ENCODE measurements at places on chromosomes 3 and 15. TPM values are rescaled to one million over a fixed set of nuclear protein-coding genes. Genes with fewer than 3 reads are reported as not detected.

OR5K4 gene
- total RNA-seq = not detected

CIP2A gene
- 1.6 TPM for total RNA-seq

CPLX3 gene
- total RNA-seq = 1.2 TPM

TMEM212 gene
- total RNA-seq = not detected

TM6SF1 gene
- 4.7 TPM for total RNA-seq

VPS33B gene
- 4.8 TPM for total RNA-seq

CLSTN2 gene
- total RNA-seq = 7.0 TPM

ATP13A5 gene
- not detected for total RNA-seq

CDV3 gene
- 134 TPM for total RNA-seq

SKIC8 gene
- 24.6 TPM for total RNA-seq

MRAS gene
- 349 TPM for total RNA-seq

SLC9A9 gene
- 4.9 TPM for total RNA-seq

INSYN1 gene
- total RNA-seq = 121 TPM

DNA sequence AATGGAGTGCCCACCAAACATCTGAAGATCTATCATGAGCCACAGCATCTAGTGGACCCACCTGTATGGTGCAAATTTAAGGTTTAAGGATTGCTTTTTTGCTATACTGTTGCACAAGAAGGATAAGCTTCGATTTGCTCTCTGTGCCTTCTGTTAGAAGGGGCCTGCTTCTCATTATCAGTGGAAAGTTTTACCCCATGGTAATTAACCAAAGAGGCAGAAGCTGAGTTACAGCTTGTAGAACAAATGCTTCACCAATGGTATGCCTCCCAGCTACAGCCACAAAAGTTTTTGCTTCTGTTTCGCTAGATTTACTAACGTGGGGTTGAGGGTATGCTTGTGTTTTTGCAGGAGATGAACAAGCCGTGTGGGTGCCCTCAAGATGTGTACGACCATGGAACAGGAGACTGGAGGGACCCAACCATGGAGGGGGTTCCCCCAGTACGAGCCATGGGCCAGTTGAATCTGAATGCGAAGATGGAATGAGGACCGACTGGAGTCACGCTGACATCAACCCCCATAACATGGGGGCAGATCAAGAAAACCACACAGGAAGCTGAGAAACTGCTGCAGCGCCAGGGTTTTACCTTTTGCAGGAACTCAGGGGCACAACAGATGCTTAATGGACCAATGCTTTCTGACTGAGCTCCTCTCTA lies 43.5 kb downstream of the ACAD9 start:
- DNase-seq = no peak

DNA sequence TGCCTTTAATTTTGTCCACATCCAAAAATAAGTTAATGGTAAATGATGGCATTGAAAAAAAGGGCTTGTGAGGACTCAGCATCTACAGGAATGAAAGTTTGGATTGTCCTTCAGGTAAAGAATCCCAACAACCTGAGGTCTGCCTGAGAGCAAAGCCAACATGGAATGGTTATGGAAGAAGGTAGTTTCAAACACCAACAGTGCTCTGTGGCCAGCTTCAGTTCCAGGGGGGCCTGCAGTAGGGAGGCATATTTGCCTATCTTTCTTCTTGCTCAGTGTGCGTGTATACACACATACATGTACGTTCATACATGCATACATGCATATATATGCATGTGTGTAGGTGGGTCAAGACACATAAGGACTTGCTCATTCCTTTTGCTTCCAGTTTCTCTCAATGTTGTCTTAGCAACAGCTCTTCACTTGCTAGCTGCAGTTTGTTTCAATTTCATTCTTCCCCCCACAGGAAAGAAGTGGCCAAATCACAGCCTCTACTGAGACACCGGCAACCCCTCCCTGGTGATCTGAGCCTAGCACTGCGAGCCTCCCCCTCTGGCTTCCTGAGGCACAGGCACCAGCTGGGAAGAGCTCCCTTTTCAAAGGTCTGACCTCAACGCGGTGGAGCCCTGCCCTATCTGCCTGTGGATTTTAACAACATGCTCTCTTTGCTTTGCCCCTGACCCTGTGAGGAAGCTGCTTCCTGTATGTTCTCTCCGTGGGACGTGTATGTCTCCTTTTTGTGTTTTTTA lies 146.2 kb downstream of the KLF13 start:
- DNase-seq = no peak

DNA sequence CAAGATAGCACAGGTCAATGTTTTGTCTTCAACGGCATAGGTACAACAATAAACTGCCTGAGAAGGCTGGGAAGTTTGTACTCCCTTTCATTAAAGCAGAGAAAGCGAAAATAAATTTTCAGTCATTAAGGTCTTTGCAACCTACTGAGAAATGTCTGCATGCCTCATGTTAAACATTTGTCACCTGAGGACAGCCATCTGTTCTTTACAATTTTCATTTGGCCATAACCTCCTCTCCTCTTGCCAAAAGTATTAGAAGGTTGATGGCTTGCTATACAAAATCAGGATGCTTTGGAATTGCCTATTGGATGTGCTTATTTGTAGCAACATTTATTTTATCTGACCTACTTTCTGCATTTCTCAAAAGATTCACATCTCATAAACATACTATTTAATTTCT lies 122.7 kb downstream of the GOLIM4 start:
- no peak for DNase-seq

GRCh38 chr15:38623744-38624143 lies 59.1 kb upstream of the RASGRP1 start:
- peak; percentile 40 for DNase-seq

- no peak for DNase-seq
Measured at GRCh38 chr3:156507285-156507684, 47.6 kb downstream of the SSR3 start.

DNA sequence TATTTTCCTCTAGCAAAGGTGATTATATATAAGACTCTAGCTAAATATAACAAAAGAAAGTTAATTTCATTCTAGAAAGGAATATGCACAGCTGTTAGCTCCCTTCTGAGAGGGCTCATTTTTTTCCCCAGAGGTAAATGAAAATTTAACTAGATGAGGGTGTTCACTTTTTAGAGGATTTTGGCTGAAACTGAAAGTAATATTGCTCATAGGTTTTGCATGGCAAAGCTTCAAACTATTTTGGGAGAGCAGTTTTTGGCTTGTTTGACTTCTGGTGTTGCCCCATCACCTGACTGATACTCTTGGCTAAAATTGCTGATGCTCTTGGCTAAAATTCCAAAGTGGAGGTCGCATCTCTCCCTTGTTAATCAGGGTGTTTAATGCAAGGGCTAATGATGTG lies 311.9 kb downstream of the EDEM1 start:
- no peak for DNase-seq

DNA sequence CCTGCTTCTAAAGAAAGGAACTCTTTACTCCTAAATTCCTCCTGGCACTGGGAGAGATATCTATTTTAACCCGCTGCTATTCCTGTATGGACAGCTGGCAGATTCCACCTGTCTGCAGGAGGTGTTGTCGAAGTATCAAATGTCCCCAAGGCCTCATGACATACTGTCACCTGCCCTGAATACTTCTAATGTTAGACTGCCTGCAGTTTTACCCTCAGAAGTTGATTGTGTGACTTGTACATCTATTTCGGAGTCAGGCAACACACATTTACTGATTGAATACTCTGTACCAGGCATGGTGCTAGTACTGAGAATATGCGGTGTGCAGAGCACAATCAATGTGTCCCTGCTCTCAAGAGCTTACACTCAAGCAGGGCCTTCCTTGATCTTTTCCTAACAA lies 38.6 kb downstream of the PDZRN3 start:
- no peak for DNase-seq

DNA sequence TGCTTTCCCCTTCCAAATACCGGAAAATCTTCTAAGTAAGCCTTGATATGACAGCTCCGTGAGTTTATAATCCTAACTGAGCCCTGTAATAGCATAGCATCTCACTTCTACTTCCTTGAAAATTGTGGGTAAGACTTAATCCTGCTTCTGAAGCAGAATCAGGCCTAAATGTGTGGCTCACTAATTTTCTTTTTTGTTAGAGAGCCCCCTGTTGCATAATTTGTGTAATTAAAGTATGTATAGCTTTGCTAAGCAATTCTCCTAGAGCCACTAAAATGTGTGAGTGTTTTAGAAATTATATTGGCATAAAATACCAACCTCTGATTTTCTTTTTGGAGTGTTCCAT lies 304.4 kb downstream of the FGF12 start:
- DNase-seq = no peak

DNA sequence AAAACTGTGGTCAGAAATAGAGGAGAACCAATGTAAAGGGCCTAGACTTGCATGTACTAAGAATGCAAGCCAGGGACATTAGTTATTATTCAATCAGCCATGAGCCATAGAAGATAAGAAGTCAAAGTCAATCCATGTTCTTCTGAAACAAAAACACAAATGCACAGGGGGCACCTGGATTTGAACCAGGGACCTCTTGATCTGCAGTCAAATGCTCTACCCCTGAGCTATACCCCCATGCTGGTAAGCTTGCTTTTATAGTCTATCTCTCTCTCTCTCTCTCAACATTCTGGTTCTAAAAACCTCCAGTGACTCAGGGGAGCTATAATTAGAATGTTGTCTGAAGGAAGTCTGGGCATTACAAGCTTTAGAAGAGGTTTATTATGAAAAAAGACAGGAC lies 85.6 kb upstream of the ACP3 start:
- DNase-seq = no peak

DNA sequence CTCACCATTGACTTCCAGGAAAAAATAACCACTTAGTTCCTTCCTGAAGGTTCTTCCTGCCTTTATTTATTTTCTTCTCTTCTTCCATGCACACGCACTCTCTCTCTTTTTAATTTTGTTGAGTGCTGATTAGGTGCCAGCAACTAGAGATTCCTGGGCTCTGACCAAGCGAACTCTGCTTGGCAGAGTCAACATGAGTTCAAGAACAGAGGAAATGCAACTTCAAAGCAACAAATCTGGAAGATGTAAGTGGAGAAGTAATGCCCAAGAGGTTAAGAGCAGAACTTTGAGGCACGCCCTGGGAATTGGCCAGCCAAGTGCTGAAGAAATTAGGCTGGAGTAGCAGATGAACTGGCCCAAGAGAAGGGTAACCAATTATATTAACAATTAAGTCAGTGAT lies 8.5 kb downstream of the ERC2 start:
- DNase-seq = no peak

GRCh38 chr3:108320746-108321350 lies 24.5 kb downstream of the HHLA2 start:
- no peak for DNase-seq

- DNase-seq = no peak
Measured at GRCh38 chr3:183519891-183520290, 35.6 kb downstream of the KLHL6 start.

- DNase-seq = no peak
Measured at GRCh38 chr3:122055215-122055614, at the start of gene CD86. Gene CD86, plus strand, starts transcription at chr3:122055362. Its CDS starts 128 bp downstream, at chr3:122055490.

DNA sequence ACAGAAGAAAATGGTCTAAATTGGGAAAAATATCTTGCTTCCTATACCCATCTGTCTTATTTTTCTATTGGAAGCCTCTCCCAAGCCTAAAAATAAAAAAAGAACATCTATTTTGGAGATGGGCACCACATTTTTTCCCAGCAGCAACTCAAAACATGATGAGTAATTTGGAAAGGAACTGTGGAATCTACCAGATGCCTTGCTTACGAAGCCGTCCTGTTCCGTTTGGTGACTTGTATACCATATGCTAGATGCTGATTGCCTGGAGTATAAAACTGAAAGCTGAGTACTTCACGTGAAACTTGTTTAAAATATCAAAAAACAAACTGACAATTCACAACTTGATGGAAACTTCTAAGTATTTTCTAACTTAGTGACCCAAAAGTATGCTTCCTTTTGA lies 491.0 kb downstream of the ROBO2 start:
- DNase-seq = no peak

DNA sequence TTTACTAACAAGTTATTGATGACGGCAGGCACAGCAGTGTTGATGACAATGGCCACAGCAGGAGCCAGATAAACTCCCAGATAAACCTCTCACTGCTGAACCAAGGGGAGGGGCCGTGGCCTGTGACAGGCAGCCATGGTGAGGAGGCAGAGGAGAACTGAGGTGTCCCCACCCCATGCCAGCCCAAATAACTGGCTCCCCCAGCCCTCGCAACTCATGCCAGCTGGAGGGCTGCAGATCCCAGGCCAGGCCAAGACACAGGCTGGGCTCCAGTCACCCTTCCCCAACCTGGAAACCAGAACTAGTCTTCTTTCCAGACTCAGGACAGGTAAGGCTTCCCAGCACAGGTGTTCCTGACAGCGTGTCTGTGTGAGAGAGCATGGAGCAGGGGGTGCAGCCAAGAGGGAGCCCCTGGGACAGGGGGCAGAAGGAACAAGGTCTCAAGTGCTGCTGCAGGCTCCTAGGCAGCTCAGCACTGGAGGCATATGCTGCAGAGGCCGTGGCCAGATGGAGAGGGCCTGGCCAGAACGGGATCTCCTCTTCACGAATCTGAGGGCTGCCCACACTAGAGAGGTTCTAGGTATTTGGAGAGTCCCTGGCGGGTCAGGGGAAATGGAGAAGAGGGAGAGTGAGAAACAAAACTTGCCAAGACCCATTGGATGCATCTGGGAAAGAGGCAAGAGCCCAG lies 15.9 kb downstream of the PLA2G4F start:
- DNase-seq = no peak

GRCh38 chr3:39323494-39323893 lies 6.0 kb upstream of the CCR8 start:
- DNase-seq = no peak

DNA sequence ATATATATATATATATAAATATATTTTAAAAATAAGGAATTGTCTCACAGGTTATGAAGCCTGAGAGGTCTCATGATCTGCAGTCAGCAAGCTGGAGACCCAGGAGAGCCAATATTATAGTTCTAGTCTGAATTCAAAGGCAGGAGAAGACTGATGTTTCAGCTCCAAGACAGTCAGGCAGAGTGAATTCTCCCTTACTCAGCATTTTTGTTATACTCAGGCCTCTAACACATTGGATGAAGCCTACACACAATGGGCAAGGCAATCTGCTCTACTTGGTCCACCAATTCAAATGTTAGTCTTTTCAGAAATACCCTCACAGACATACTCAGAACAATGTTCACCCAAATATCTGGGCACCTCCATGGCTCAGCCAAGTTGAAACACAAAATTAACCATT lies 157.2 kb downstream of the GOLIM4 start:
- no peak for DNase-seq

- no peak for DNase-seq
Measured at GRCh38 chr15:39177561-39177960, 403.3 kb upstream of the THBS1 start.

GRCh38 chr15:69983696-69984265 lies 113.9 kb downstream of the TLE3 start:
- no peak for DNase-seq

- no peak for DNase-seq
Measured at GRCh38 chr15:66215811-66216210, 37.7 kb downstream of the MEGF11 start.

- no peak for DNase-seq
Measured at GRCh38 chr3:134928392-134928791, 133.3 kb downstream of the EPHB1 start.

DNA sequence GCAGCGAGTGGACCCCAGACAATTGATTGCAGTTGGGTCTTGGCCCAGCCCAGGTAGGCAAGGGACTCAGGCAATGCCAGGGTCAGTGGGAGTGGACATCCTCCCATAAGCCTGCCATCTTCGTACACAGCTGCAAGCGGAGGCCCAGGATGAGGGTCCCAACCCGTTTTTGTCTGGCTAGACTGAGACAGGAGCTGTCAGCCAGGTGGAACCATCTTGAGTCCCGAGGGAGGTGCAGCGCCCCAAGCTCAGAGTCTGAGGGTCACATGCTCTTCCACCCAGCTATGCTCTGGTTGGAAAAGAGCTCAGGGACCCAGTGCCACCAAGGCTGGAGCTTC lies 22.6 kb upstream of the IP6K2 start:
- DNase-seq = no peak
